ENCODE measurements at places on chromosomes 11 and 22. TPM values are rescaled to one million over a fixed set of nuclear protein-coding genes. Genes with fewer than 3 reads are reported as not detected.

The MIAT gene
- 0.94 TPM for total RNA-seq

The EI24 gene
- total RNA-seq, result 98.1 TPM

The KRTAP5-9 gene
- total RNA-seq, result not detected

The JAM3 gene
- total RNA-seq, result 61.4 TPM

The GAL3ST1 gene
- total RNA-seq, result not detected

The MICAL3 gene
- 11.0 TPM for total RNA-seq

The MALAT1 gene
- 5,186 TPM for total RNA-seq

The PRSS23 gene
- total RNA-seq, result 262 TPM

The VWA5A gene
- total RNA-seq, result 11.4 TPM

The ANO3 gene
- 0.23 TPM for total RNA-seq

The KCNJ1 gene
- total RNA-seq, result not detected

The SIK3 gene
- 12.4 TPM for total RNA-seq

The NUCB2 gene
- 71.6 TPM for total RNA-seq

The C11orf16 gene
- not detected for total RNA-seq

The KREMEN1 gene
- total RNA-seq, result 8.8 TPM

The PNPLA3 gene
- total RNA-seq, result 2.4 TPM

The UCP3 gene
- 0.12 TPM for total RNA-seq

The FAT3 gene
- total RNA-seq, result 0.08 TPM

The IGSF22 gene
- total RNA-seq, result 0.23 TPM

The SCGB1D2 gene
- total RNA-seq, result not detected

The KCNJ4 gene
- total RNA-seq, result not detected

The HBB gene
- not detected for total RNA-seq

The CCDC73 gene
- not detected for total RNA-seq

The APOBEC3B gene
- 0.82 TPM for total RNA-seq

The LRRC4C gene
- total RNA-seq, result under 0.01 TPM

The AMOTL1 gene
- 47.8 TPM for total RNA-seq

The FGF4 gene
- not detected for total RNA-seq
